ENCODE measurements at places on chromosomes 4 and X.

DNA sequence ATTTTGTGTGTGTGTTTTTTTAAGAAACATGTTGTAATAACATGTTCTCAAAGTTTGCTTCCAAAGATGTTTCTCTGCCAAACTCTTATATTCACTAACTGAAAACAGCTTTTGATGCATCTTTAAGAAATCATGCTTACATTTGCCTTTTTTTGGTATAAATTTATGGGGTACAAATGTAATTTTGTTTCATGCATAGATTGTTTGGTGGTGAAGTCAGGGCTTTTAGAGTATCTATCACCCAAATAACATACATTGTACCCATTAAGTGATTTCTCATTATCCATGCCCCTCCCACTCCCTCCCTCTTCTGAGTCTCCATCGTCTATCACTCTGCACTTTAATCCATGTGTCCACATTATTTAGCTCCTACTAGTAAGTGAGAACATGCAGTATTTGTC lies 30.8 kb downstream of the SPINK2 start:
- no peak for DNase-seq

GRCh38 chr4:113289766-113290165 lies 240.3 kb downstream of the ANK2 start:
- DNase-seq, result no peak

GRCh38 chr4:176845636-176846035 lies 52.9 kb upstream of the VEGFC start:
- no peak for DNase-seq

GRCh38 chr4:152957437-152958171 lies 21.5 kb downstream of the FHDC1 start:
- no peak for DNase-seq

GRCh38 chr4:126899331-126899801 lies 733.4 kb upstream of the INTU start:
- no peak for DNase-seq

GRCh38 chr4:68569466-68570121 lies 6.5 kb downstream of the UGT2B17 start:
- no peak for DNase-seq

- no peak for DNase-seq
Measured at GRCh38 chr4:112881842-112882241, 167.6 kb upstream of the ANK2 start.

DNA sequence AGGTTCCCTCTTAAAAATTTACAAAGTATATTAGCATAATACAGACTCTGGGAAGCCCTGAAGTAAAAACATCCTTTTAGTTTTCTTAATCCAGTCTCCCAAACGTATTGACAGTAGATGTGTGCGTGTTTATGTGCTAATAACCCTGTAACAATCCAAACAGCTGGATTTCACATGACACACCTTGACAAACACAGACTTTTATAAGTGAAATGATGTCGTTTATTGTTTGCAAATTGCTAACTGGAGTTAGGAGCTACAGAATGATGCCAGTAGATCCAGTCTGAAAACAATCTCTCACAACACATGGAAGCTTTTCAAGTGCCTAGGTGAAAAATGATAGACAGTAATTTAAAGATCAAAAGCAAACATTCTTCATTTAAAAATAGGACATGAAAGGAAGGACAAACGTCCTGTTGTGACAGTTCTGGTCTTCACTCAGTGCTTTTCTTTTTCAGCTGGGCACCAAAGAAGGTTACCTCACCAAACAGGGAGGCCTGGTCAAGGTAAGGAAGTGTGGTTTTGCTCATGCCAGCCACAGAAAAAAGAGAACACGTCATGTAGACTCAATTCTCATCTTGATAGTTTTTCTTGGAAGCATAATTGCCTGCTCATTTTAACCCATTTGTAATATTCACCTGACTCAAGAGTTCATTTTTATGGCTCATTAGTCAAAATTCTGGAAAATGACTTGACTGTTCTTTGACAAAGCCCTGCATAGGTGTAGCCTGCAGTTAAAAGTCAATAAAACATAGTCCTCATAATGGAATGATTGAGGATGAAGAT lies 32.9 kb downstream of the LAMTOR3 start:
- DNase-seq, result no peak

DNA sequence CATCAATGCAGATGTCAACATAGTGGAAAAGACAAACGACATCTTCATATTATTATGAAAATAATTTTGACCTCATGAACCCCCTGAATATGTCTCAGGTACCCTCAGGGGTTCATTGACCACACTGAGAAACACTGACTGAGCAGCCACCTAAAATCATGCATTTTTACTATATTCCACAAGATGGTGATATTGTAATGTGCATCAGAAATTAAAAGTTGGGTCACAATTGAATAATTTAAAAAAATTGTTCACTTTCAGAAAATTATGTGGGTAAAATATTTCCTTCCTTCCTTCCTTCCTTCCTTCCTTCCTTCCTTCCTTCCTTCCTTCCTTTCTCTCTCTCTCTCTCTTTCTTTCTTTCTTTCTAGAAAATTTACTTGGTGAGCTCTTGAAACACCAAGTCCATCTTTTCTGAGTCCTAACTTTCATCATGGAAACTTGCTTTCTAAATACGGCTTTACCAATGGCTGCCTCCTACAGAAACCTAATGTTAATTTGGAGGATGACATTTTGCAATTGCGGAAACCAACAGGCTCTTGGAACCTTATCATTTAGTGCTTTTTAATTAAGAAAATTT lies 103.6 kb downstream of the RTL3 start:
- DNase-seq, result no peak

GRCh38 chr4:2289311-2289954 lies 27.5 kb upstream of the MXD4 start:
- DNase-seq, result peak; percentile 40

GRCh38 chrX:65671286-65671685 lies 3.8 kb downstream of the MSN start:
- DNase-seq, result no peak

GRCh38 chr4:111214371-111214770 lies 591.5 kb upstream of the PITX2 start:
- DNase-seq, result no peak

DNA sequence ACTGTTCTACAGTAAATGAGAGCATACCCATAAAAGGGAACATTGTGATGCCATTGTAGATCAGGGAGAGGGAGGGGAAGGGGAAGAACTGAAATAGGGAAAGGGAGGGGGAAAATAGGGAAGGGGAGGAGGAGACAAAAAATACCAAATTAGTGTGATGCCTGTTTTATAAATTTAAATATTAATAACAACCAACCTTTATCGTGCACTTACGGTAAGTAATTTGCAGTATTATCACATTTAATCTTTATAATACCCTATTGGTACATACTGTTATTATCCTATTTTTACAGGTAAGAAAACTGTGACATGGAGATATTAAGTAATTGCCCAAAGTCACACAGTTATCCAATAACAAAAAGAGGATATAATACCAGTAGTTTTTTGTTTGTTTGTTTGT lies 41.5 kb upstream of the DDX53 start:
- no peak for DNase-seq

GRCh38 chrX:132718431-132718958 lies 229.7 kb upstream of the MBNL3 start:
- no peak for DNase-seq

DNA sequence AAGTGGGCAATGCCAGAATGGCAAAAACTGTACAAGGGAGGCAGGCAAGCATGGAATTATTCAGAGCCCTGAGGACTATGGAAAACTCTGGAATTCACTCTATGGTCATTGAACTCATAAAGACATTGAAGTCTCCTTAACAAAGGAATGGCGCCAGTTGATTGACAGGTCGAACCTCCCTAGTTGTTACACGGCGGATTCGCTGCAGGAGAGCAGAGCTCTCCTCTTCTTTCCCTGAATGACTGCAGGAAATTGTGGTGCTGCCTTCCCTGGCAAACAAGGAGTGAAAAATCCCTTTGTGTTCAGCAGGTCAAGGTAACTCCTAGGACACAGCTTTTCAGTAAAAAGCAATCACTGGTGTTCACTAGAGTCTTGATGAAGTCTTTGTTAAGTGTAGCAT lies 732.8 kb upstream of the FRG1 start:
- DNase-seq, result no peak

GRCh38 chrX:12767856-12768255 lies 23.4 kb upstream of the PRPS2 start:
- DNase-seq, result no peak

- DNase-seq, result no peak
Measured at GRCh38 chr4:14877246-14878225, 124.7 kb upstream of the CPEB2 start.

DNA sequence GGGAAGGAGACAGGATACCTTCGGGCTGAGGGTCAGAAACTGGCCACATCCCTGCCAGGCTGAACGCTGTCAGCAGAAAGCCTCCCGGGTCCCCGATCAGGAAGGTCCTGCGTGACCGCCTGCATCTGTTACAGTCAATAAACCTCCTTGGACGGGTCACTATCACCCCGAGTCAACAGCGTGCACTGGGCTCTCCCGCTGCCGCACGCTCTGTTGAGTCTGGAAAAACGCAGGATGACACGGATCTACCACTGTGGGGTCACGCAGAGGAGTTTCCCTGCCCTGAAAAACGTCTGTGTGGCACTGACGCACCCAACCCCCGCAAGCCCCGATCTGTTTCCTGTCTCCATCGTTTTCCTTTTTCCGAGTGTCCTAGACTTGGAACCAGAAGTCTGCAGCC lies 12.1 kb downstream of the PPP2R3B start:
- no peak for DNase-seq

GRCh38 chr4:10011885-10012284 lies 9.4 kb downstream of the SLC2A9 start:
- no peak for DNase-seq

GRCh38 chrX:87515836-87516235 lies 1.8 kb upstream of the KLHL4 start:
- no peak for DNase-seq

DNA sequence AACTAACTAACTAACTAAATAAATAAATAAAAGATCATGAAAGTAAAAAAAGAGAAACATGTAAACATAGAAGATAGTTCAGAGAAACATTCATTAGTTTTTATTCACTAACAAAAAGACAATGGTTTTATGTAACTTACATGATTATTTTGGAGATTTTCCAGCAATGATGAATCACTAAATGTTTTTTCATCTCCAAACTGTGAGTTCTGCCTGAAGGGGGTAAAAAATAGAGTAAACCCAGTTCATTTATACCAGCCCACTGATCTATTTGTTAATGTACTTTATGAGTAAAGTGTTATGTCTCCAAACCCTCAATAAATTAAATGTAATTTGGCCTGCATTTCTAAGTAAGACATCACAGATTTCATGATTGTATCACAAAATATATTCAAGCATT lies 101.1 kb downstream of the ATP8A1 start:
- no peak for DNase-seq

DNA sequence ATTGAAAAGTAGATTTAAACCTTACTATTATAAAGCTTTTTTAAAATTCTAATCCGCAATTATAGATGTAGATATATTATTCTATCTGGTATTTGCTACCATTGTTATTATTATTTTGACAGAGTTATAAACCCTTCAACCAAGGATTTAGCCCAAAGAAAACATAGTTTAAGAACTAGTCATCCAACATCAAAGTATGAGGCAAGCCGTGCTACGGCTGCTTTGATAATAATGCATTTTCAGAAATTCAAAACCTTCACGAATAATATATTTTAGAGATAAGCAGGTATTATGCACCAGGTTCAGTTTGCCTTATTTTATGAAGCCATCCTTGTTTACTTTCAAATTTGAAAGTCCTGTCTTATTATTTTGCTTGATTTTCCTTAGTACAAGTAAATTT lies 1501.7 kb downstream of the RAPGEF2 start:
- no peak for DNase-seq

GRCh38 chrX:150086371-150086770 lies 148.1 kb upstream of the EOLA2 start:
- DNase-seq, result no peak

DNA sequence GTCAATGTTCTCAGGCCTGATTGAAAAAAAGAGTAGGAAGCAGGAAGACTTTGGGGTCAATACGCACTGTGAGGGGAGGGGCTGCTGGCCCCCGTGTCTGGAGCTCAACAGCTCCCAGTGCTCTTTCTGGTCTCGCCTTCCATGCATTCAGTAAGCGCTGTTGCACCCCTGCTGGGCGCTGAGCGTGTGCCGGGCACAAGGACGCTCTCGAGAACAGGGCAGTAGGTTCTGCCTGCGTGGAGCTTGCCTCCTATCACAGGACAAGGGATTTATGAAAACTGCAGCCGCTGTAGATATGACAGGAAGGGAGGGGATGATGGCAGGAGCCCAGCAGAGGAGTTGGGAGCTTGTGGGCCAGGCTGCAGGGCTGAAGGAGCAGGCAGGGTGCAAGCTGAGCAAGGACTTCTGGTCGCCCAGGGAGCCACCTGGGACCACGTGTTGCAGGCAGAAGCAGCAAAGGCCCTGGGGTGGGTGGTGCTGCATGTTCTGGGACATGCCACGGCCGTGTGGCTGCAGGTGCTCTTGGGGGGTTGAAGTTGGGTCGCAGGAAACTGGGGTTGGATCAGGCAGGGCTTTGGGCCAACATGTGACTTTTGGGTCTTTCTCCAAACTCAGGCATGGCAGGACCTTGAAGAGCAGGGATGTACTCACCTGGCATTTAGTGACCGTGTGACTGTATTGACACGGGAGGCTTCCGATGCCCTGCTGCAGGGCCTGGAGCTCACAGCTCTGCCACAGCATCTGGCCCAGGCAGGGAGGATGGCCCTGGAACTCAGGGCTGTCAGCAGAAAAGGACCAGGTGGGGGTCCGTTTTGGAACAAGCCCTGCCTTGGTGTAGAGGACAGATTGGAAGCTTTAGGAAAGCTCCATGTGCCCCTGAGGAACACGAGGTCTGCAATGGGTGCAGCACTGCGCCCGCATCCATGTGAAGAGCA lies 97.9 kb downstream of the CPZ start:
- DNase-seq, result peak; percentile 28

Measured in activated CD8-positive, alpha-beta memory T cell treated with anti-CD3 and anti-CD28 coated beads, Interleukin-2, amount 50 U/mL, for 48 hours (primary cell).